ENCODE measurements at places on chromosomes 2 and 18. TPM values are rescaled to one million over a fixed set of nuclear protein-coding genes. Genes with fewer than 3 reads are reported as not detected.

Gene AMER3
- total RNA-seq: not detected

Gene SAG
- not detected for total RNA-seq

Gene ST6GAL2
- total RNA-seq: 1.4 TPM

Gene TCF23
- total RNA-seq: 0.42 TPM

Gene GPR35
- total RNA-seq: 1.6 TPM
